ENCODE measurements at places on chromosomes 5 and 9.

DNA sequence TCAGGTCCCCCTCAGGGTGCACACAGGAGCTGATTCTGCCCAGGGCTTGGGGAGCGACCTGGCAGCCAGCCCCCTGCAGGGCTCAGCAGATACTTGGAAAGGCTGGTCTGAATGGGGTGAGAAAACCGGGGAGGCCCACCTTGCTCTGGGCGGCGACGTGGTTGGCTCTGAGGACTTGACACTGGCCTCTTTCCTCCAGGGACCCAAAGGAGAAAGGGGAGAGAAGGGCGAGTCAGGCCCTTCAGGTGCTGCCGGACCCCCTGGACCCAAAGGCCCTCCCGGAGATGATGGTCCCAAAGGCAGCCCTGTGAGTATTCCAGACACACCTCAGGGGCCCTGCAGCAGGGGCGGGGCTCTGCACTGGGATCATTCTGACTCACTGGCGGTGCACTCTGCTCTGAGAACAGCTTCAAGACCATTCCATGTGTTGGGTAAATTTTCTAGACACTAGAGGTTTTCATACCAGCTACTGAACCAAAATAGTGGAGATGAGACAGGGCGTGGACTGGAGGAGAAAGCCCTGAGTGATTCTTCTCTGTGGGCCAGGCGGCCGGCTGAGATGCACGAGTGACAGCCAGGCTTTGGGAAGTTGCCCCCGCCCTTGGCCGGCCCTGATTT is 65.9 kb upstream of the FCN2 start:
- DNase-seq, result no peak

DNA sequence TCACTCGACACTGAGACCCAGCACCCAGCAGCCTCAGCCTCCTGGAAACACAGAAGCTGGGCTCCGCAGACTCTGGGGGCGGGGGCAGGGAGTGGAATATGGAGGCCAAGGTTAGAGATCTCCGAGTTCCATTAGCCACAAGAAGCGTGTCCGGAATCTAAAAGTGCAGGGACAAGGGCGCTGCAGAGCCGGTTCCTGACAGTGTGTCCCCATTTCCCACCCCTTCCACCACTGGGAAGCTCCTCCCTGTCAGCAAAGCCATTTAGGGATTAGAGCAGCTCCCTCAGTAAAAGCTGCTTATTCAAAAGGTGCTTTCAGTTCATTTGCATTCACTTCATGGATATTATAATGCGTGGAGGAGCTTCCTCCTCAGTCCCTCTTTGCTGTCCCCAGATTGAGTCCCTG is 74.1 kb upstream of the HSPA9 start:
- no peak for DNase-seq

DNA sequence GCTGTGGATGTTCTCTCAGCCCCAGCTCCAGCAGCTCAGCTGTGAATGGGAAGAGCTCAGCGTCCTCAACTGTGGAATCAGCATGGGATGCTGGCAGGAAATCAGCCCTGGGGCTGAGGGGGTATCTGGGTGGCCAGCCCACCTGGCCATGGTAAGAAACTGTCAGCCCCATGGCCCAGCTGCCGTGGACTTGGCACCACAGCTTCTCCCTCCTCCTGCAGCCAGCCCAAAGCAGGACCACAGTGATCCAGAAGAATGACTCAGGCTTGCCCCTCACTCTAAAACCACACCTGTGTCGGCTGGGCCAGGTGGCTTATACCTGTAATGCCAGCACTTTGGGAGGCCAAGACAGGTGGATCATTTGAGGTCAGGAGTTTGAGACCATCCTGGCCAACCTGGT is 48.0 kb downstream of the SAR1B start:
- no peak for DNase-seq

DNA sequence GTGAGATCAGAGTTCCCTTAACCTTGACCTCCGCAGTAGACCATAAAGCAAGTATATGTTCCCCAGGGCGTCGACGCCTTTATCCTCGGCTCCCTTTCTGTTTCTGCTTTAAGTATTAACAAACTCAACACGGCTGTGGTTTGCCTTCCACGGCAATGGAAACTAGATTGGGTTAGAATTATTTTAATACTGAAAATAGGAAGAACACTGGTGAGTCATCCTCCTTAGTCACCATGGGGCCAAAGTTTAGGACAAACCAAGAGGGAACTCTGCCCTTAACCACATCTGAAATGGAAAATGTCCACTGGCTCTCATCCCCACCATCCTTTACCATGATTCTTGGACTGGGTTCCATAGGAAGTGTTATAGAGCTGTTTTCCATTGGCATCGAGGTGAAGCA is 386.1 kb downstream of the ACTL7B start:
- DNase-seq, result no peak

DNA sequence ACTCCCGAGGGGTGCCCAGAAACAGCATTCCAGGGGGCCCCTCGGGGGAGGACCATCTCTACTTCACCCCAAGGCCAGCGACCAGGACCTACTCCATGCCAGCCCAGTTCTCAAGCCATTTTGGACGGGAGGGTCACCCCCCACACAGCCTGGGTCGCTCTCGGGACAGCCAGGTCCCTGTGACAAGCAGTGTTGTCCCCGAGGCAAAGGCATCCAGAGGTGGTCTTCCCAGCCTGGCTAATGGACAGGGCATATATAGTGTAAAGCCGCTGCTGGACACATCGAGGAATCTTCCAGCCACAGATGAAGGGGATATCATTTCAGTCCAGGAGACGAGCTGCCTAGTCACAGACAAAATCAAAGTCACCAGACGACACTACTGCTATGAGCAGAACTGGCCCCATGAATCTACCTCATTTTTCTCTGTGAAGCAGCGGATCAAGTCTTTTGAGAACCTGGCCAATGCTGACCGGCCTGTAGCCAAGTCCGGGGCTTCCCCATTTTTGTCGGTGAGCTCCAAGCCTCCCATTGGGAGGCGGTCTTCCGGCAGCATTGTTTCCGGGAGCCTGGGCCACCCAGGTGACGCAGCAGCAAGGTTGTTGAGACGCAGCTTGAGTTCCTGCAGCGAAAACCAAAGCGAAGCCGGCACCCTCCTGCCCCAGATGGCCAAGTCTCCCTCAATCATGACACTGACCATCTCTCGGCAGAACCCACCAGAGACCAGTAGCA is 83.9 kb downstream of the GOLPH3 start:
- no peak for DNase-seq

DNA sequence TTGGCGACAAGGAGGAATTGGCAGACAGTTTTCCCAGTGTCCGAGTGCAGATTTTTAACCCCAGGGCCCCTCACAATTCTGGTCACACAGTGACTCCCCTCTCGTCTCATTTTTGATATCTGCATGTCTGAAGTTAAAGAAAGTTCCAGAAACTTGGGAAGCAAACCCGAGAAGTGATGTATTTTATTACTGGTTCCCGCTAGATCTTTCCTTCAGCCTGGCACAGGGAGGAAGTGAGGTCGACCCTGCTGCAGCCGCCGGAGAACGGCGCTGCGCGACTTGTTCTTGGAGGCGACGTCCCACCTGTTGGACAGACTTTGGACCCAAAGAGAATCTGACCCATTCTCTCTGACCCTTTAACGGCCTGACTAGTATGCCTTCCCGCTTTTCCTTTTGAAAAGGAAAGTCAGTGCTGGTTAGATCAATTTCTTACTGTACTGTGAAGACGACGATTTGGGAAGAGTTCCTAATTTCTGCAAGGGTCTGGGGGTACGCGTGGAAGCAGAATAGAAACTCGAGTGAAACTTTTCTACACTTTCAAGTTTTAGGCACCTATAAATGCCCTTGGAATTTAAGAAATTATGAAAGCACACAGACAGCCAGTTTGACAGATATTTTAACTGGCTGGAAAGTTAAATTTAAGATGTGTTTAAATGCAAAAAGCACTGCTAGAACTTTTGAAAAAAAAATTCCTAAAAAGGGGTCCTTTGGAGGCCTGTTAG is 744 bp downstream of the OTULIN start:
- no peak for DNase-seq

DNA sequence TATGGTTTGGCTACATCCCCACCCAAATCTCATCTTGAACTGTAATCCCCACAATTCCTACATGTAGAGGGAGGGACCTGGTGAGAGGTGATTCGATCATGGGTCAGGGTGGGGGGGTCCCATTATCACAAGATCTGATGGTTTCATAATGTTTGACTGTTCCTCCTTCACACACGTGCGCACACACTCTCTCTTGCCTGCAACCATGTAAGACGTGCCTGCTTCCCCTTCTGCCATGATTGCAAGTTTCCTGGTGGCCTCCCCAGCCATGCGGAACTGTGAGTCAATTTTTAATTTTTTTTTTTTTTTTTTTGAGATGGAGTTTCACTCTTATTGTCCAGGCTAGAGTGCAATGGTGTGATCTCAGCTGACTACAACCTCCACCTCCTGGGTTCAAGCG is 27.0 kb downstream of the FAM169A start:
- no peak for DNase-seq
